ENCODE measurements at places on chromosomes 7 and 10. TPM values are rescaled to one million over a fixed set of nuclear protein-coding genes. Genes with fewer than 3 reads are reported as not detected.

DNA sequence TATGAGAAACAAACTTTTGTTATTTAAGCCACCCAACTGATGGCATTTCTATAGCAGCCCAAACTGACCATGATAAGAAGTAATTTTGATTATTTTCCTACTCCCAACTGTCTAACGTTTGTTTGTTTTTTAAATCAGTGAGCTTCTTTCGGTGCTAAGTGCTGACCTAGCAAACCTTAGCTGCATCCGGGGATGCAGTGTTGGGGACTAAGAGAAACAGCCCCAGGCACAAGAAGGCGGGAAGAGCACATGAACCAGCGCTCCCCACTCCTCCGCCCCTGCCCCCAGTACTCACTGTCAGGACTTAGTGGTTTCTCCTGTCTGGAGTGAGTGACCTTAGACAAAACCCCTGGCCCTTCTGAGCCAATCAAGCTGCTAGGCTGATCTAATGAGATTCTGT, 168.8 kb downstream of the CALN1 start:
- no peak for DNase-seq

- no peak for DNase-seq
Observed at GRCh38 chr10:13327534-13327933, 20.6 kb downstream of the SEPHS1 start.

- DNase-seq, result no peak
Observed at GRCh38 chr7:128831178-128831993, 1.2 kb downstream of the FLNC start.

- no peak for DNase-seq
Observed at GRCh38 chr7:99369767-99370391, 4.7 kb upstream of the ARPC1B start.

Gene MLXIPL
- not detected for total RNA-seq

Gene INHBA
- not detected for total RNA-seq
